ENCODE measurements at places on chromosomes 11 and 22.

DNA sequence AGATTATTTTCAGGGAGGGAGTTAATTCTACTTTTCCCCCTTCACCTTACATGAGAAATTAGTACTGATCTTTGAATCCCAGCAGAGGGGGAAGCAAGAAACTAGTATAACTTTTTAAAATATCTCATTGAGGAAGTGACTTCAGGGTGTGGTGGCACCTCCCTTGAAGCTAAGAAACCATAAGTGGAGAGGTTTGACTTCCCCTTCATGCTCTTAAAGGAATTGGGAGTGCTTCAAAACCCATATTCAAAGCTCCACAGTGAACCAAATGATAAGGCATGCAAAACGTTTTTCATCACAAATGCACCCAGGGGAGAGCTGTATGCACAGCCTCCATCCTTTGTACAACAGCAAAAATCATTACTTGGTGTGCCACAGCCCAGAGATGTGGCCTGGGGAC lies 540 bp downstream of the MS4A14 start:
- no peak for DNase-seq

GRCh38 chr11:93737904-93738612 lies 3.2 kb downstream of the TAF1D start:
- no peak for DNase-seq

GRCh38 chr11:26137651-26138050 lies 194.3 kb upstream of the ANO3 start:
- DNase-seq = no peak

- no peak for DNase-seq
Measured at GRCh38 chr22:48899523-48900326, 927.9 kb downstream of the BRD1 start.

DNA sequence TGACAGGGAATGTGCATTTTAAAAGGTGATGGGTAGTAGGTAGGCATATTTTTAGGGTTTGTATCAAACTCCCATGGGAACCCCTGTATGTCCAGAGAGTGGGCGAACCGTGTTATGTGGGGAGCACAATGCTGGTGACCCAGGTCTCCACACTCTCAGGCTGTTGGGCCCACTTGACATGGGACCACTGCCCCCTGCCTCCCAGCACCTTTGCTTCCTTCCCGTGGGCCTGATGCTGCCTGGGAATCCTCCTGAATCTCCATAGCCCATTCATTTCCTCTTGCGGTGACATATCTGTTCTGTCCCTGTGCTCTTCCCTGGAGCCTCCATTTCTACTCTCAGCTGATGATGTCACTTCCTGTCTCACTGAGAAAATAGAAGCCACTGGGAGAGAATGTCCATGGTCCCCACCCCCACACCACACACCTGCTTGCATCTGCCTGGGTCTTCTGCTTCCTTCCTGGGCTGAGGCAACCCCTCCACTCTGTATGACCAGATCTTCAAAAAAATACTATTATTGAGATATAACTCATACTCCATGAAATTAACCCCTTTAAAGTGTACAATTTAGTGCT lies 55.8 kb upstream of the THY1 start:
- no peak for DNase-seq

GRCh38 chr11:128660947-128661346 lies 32.9 kb upstream of the FLI1 start:
- no peak for DNase-seq

GRCh38 chr22:41772645-41773044 lies 27.8 kb upstream of the CCDC134 start:
- no peak for DNase-seq

DNA sequence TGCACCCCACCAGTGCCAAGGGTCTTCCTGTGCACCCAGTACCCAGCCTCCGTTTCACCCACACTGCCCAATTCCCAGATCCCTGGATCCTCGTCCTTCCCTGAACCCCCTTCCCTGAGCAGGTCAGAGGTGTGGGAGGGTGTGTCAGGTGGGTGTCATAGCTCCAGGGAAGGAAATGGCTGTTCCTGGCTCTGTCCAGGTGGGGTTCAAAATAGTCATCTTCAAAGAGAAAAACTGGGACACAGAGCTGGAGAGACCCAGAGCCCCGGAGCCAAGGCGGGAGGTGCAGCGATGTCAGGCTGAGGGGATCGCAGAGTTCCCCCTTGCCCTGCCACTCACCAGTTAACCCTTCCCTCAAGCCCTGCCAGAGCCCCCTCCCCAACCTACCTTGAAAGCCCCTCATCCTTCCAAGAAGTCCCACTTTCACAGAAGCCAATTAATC lies 698 bp downstream of the C1QTNF4 start:
- no peak for DNase-seq

DNA sequence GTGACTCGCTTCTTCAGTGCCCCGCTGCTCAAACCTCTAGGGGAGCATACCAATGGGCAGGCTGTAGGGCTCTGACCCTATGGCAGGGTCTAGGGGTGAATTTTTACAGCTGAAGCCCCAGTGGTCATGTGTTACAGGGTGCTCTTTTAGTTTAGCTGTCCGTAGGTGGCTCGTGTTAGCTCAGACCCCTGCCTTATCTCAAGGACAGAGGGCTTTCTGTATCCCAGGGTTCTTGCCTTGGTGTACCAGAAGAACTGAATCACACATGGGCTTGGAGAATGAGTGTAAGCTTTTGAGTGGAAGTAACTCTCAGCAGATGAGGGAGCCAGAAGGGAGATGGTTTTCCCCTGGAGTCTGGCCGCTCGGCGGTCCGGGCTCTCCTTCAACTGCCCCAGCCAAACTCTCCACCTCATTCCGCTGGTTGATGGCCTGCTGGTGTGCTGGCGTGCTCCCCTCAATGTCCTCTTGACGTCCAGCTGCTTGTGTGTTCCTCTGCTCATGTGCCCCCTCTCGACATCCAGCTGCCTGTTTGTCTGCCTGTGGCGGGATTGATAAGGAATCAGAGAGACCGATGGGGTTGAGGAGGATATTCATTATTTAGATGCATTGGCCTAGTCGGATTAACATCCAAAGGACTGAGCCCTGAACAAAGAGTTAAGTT lies 37.5 kb downstream of the BIRC2 start:
- DNase-seq = no peak

- no peak for DNase-seq
Measured at GRCh38 chr11:93608364-93608763, 53.1 kb upstream of the CEP295 start.

DNA sequence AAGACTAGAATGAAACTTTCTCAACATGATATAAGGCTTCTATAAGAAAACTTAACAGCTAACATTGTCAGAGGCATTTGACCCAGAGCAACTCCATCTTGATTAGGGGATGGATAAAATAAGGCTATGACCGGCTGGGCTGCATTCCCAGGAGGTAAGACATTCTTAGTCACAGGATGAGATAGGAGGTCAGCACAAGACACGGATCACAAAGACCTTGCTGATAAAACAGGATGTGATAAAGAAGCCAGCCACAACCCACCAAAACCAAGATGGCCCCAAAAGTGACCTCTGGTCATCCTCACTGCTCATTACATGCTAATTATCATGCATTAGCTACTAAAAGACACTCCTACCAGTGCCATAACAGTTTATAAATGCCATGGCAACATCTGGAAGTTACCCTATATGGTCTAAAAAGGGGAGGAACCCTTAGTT lies 135.2 kb downstream of the TTC28 start:
- no peak for DNase-seq

GRCh38 chr11:113862435-113862834 lies 12.9 kb downstream of the USP28 start:
- no peak for DNase-seq

DNA sequence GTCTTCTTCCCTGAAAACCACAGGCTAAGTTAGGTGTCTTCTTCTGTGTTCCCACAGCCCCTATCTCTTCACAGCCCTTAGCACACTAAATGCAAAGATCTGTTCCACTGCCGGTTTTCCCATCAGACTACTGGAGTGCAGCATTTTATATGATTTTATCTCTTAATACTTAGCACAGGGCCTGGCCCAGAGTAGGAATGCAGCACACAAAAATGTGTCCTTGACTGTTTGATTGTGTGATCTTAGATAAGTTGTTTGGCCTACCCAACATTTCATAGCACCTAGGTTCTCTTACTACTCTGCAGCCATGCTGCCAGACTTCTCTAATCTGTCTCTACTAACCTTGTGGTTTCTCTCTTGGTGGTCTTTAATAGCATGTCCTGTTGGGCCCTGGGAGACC lies 54.1 kb upstream of the RRM1 start:
- no peak for DNase-seq

DNA sequence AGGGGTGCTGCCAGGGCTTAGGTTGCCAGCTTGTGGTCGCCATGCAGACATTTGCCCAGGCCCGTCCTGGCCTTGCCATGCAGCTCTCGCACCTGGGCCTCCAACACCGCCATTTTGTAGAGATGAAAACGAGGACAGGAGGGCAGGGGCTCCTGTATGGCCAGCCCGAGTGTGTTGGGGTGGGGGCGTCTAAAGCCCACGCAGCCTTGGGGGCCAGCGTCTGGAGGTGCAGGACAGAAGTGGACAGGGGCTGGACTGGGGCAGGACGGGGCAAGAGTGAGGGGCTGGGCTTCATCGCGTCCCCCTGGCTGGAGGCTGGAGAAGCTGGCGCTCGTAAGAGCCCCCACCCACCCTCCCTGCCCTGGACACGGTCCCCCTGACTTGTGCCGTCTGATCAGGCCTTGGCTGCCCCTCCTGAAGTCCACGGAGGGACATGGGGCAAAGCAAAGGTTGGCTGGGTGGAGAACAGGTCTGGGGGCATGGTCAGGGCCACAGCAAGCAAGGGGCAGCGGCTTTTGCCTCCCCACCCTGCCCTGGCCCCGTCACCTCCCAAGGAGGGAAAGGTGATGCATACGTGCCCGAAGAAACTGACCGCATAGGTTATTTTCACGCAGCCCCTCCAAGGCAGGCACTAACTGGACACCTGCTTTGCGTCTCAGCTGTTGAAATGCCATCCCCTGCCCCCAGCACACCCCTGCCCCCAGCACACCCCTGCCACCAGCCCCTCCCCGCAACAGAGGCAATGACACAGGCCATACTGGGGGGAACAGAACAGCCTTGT lies 815 bp downstream of the TNNT3 start:
- no peak for DNase-seq

GRCh38 chr11:34830035-34830434 lies 86.1 kb downstream of the APIP start:
- DNase-seq = no peak

- no peak for DNase-seq
Measured at GRCh38 chr11:29309992-29310391, 706.8 kb downstream of the KCNA4 start.

DNA sequence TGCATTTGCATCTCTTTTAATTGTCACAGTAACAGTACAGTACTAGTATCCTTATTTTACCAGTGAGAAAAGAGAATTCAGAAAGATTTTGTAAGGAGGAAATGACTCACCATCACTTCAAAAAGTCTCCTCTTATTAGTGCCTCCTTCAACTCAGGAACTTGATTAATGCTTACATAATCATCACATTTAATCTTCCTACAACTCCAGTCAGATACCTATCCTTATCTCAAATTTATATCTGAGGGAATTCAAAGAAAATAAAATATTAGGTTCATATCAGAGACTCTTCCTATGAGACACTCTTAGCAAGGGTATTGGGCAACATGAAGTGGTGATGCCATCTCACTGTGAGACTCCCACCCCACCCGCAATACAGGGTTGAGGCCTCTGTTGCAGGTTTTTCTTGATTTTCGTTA lies 26.1 kb upstream of the CTSC start:
- DNase-seq = no peak

GRCh38 chr11:35919244-35919643 lies 24.6 kb upstream of the LDLRAD3 start:
- DNase-seq = no peak

DNA sequence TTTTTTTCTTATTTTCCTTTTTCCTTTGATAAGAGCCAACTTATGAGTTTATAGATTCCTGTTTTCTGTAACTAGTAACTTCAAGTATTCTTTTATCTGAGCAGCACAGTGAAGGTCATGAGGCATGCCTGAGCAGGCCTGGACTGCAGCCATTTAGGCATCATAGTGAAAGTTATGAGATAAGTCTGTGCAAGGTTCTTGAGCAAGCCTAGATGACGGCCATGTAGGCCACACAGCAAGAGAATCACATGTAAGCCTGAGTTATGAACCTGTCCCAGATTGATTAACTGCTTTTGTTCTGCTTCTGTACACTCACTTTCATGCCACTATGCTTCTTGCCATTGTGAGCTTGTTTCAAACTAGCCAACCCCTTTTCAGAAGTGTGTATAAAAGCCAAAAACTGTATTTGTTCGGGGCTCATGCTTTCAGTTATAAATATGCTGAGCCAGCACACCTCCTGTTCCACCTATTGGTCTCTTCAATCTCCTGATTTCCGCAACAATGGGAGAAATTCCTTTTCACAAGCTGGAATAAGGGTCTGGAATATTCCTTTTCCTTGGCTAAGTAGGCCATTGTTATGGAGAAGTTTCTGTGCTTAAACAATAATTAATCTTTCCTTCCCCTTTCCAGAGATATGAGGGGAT lies 745.7 kb downstream of the FAM181B start:
- no peak for DNase-seq

DNA sequence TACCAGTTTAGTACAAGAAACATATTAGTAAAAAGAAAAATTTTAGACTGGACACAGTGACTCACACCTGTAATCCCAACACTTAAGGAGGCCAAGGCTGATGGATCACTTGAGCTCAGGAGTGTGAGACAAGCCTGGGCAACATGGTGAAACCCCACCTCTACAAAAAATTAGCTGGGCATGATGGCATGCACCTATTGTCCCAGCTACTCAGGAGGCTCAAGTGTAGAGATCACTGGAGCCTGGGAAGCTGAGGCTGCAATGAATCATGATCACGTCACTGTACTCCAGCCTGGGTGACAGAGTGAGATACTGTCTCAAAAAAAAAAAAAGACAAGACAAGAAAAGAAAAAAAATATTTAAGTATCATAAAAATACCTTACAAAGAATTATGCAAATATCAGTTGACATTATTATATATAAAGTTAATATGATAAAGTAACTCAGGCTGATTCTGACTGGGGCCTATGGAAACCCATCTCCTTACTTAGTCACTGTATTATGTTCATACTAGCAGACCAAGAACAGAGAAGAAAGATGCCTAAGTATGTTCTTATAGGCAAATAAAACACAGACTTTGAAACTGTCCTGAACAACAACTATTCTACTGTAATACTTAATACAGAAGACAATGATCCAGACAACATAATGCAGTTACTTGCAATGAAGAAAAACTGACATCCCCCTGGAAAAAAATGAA lies 27.3 kb downstream of the FAM168A start:
- no peak for DNase-seq

GRCh38 chr22:40175611-40176244 lies 2.0 kb upstream of the TNRC6B start:
- DNase-seq = no peak

DNA sequence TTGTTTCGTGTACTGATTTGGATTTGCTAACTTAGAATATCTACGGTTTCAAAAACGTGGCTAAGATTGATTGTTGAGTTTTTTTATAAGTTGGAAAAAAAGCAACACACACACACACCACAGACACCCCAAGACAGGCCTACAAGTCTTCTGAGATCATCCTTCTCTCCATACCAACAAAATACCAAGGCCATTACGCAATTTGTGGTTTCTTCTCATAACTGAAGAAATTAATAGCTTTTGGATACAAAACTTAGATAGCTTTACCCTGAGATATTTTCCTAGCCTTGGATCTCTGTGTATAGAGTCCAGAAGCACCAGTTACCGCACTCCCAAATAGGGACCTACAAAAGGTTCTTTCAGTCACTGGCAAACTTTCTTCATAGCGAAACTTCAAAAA lies 113.6 kb downstream of the SIK3 start:
- DNase-seq = no peak
